ENCODE measurements at places on chromosomes 6 and 20.
A peak's percentile ranks its signal among the peaks of the same experiment; 100 is the strongest.

DNA sequence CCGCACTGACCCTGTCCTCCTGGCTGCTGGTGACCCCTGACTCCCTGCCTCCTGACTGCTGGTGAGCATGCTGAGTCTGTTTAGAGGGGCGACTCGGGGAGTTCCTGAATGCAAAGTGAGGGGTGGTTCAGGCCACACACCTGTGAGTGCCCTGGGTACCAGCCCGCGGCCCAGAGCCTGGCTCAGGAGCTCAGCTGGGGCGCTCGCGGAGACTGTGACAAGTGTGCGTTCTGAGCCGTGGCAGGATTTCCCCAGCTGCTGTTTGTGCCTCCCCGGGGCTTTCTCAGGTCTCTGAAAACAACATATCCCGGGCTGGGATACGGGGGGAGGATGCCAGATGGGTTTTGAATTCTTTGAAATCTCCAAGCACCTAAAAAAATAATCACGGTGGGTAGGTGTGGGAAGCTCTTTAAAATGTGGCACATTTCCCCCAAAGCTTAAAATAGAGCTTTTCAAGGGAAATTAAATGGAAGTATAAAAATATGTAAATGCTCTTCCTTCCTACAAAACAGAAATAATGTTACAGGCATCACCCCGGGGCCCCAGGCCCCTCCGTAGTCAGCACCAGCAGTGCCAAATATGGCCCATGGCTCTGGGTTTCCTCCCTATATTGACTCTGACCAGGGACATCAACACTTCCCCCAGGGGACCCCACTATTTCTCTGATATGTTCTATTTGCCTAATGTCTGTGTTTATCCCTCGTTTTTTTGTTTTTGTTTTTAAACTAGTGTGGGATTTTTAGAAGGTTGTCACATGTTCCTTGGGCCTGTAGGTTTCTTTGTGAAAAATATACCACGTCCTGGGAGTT, 49.9 kb upstream of the TAGAP start:
- DNase-seq, result no peak

- peak; percentile 52 for DNase-seq
These were observed 933.7 kb upstream of the GJE1 start for GRCh38 chr6:141199074-141199473.

DNA sequence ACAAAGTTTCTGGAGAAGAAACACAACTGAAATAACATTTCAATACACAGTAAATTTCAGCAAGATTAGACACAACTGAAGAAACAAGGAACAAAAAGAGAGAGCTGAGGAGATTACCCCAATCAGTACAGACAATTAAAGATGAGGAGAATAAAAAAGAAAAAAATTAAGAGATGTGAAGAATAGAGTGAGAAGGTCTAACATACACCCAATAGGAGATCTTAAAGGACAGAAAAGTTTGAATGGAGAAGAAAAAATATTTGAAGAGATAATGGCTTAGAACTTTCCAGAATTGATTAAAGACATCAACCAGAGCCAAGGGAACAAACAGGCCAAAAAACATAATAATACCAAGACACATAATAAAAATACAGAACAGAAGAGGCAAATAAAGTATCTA, 116.4 kb downstream of the HUS1B start:
- no peak for DNase-seq

DNA sequence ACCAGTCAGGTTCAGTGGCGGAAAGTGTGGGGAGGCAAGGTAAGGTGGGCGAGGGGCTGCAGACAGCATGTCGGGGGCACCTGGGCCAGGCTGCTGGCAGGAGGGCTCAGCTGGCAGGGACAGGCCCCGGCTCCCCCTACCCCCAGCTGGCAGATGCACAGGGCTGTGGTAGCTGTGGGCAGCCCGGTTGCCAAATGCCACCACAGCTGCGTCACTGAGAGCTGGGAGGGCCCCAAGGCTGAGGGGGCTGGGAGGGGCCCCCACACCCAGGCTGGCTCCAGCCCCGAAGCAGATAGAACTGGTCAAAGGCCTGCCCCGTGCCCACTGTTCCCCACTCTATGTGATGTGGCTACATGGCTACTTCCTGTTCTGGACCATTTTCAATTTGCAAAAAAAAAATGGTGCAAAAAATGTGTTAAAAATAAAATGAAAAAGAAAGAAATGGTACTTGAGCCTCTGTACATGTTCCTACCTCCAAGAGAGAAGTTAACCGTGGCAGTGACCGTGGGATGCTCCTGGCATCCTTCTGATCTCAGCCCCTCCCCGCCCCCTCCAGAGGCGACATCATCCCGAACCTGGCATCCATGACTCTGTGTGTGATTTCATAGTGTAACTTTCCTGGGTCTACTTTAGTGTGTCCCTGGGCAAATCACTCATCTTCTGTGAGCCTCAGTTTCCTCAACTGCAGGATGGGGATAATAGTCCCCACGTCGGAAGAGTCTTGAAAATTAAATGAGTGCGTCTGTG, 64.4 kb downstream of the UBE2V1 start:
- DNase-seq, result no peak

DNA sequence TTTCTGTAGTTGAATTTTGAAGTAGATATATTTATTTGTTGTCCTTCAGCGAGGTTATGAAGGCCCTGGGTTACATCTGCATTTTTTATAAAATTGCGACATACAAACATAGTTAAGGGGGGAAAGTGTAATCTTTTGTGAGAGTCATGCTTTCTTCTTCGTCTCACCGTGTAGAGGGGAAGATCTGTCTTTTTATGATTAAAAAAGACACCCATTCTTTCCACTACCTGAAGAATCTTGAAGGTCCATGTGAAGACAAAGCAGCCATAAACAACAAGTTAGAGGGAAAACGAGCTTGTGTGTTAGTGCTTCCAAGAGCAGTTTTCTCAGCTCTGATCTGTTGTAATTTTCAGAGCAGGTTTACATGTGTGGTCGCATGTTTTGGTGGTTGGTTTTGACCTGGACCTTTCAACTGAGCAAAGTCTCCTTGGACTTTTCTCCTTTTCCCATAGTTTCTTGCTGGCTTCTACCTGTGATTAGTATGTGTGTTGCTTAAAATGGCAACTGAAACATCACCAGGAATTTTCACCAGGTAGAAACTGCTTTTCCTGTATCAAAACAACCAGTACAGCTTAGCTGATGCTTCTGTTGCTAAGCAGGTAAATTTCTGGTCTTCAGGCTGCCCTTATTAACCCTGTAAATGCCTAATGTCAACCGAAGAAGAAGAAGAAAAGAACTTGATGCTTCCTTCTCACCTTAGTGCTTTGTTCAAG, 37.3 kb downstream of the RREB1 start:
- DNase-seq, result no peak

GRCh38 chr6:80508885-80509630, 402.6 kb downstream of the BCKDHB start:
- DNase-seq, result peak; percentile 58

GRCh38 chr6:170368544-170368943, 62.0 kb downstream of the FAM120B start:
- DNase-seq, result no peak

DNA sequence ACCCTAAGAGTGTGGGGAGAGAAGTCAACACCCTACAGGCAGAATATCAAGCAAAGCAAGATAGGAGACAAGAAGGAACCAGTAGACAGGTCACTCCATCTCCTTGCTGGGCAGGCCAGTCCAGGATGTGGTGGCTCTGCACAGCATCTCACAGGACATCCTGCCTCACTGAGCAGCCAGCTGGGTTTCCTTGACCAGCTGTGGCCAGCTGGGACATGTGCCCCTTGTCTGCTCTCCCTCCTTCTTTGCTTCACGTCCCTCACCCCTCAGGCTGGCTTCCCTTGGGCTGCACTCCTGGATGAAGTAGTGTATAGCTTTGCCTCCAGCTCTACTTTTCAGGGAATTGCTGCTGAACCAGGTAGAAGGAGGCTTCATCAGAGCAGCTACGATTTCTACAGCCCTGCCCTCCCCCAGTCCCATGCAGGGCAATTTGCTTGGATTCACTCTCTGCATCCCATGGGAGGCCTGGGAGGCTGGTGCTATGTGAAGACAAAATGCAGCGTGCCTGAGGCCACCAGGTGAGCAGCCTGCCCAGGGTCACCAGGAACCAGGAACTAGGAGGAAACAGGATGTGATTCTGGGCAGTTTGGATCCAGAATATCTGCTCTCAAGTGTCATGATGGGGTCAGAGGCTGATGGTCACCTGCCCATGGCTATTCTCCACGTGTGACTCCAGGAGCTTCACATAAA, 110.0 kb upstream of the PMEPA1 start:
- no peak for DNase-seq

DNA sequence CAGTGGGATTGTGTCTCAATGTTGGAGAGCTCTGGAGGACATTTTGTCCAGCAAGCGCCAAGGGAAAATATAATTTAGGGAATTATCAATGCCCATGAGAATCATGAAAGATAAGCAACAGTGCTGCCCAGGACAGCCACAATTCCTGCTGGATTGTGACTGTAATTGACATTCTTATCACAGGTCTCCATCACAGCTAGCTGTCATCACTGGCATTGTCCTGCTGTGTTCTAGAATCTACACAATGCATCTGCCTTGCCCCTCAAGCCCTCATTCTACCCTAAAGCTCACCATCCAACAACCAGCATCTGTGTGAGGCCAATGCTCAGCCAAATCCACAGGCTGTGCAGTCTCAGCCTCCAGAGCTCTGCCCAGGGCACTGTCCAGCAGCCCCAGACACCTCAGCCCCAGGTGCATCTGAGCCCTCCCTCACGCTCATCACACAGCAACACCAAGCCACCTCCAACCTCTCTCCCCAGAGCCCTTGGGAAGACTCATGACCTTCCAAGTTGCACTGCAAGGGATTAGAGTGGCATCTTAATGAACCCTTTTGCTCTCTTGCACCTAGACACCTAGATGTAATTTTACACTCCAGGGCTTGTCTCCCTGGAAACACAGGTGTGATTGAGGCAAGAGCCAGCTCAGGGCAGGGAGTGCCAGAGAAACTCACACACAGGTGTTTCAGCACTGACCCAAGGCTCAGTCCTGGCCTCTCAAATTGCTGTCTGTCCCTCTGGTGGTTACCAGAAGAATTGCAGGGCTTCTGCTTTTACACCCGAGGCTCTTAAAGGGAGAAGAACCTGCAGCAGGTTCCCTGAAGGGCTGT, 85.2 kb upstream of the PHACTR3 start:
- DNase-seq, result peak; percentile 32

GRCh38 chr6:151096255-151096612, 143.5 kb upstream of the AKAP12 start:
- no peak for DNase-seq

DNA sequence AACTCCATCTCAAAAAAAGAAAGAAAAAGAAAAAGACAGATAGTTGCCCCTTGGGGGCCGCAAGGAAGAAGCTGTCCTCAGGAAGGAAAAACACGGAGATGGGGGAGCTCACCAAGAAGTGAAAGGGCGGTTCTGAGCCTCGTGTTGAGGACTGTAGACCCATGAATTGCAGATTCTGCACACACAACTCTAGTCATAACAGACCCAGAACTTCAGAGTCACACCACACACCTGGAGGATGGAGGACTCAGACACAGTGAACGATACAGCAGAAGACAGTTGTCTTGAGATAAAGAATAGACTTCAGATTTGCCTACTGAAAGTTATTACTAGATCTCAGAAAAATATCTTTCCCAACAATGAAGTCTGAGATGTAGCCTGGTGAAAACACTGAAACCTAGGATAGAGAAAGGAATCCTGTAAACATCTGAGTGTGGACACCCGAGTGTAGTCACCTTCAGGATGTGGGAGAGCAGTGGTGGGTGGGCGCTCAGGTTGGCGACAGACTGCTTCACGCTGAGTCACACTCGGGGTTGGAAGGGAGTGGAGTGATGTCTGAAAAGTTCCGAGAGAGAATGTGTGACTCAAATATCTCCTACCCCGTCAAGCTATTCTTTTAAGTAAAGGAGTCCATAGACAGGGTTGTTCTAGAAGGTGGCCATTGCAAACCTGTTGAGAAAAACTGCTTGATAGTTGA, 88.1 kb downstream of the MAP3K4 start:
- DNase-seq, result peak; percentile 60

DNA sequence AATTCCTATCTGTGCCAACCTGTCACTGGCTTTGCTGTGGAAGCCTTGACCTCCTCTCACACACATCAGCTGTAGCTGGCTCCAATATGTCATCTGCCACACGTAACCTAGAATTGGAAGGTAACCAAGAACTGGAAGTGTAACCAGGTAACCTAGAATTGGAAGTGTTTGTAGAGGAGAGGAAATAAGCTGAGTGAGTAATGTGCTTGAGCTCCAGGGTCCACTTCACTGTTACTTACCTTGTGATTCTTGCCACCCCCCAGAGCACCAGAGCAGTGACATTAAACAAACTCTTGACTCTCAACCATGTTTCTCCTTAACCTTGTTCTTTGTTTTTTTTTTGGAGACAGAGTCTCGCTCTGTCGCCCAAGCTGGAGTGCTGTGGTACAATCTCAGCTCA, 350.5 kb downstream of the NRN1 start:
- no peak for DNase-seq

GRCh38 chr20:48217190-48217589, 431.9 kb upstream of the SULF2 start:
- no peak for DNase-seq

- DNase-seq, result peak; percentile 17
These were observed 125.0 kb downstream of the C6orf118 start for GRCh38 chr6:165184192-165184979.

DNA sequence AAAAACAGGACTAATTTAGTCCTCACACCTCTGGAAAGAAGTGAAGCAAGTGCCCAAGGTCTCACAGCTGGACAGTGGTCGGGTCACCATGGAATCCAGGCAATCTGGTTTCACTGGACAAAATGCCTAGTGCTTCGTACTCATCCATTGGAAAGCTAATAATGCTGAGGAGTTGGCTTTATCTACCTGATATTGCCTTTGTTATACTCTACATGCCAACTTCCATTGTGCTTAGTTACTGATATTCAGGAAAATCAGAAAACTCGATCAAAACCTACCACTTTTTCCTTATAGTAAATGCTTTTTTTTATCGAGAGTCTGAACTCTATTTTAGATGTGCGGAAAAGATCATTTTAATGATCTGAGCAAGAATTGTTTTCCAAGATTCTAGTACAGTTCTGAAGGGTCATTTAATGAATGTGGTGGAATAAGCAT, 966 bp downstream of the CFAP206 start:
- DNase-seq, result no peak

DNA sequence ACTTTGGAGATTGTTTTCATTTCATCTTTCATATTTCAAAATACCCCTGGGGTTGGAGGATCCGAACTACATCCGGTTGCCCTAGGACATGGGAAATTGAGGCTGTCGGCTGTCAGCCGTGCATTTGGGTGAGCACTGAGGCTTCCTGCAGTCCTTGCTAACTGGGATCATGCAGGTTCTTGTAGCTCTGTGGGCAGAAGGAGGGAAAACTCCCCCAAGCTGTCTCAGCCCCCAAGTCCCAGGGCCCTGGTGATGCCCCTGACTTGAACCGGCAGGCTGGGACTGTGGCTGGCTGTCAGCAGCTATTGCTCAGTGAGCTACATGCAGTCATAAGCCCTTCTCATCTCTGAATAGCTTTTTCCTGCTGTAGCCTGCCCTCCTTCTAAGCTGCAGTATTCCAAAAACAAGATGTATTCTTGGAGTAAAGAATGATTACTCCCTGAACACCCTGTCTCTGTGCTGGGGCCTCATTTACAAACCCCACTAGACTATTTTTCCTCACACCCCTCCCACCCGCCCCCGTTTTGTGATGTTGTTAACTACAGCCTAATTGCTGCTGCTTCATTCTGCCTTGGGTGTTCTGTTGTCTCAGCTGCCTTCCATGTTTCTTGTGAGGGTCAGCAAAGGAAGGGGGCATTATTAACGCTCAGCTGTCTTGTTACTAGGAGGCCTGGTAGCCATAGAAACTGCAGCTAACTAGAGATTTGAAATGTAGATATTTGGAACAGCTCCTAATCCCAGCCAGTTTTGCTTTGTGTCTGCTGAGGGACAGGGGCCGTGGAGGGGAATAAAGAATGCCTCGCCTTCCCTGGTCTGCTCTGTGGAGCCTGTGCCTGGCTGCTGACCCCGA, 18.1 kb downstream of the MTRES1 start:
- no peak for DNase-seq

GRCh38 chr6:157284738-157285421, 38.4 kb downstream of the TMEM242 start:
- no peak for DNase-seq

All from HCEC 1CT (cell line).